ENCODE measurements at places on chromosomes 12 and 14.

DNA sequence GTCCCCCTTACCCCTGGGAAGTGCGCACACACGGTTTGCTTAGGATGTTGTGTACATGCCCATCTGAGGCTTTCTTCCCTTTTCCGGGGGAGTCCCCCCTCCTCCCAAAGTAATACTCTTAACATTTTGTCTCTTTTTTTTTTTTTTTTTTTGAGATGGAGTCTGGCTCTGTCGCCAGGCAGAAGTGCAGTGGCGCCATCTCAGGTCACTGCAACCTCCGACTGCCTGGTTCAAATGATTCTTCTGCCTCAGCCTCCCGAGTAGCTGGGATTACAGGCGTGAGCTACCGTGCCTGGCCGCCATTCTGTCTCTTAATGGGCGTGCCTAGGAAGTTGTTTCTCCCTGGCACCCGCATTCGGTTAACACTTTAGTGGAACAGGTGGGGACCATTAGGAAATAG, 4.5 kb upstream of the GMFB start:
- DNase-seq = no peak

- DNase-seq = no peak
Measured at GRCh38 chr14:101891471-101891870, 72.9 kb upstream of the DYNC1H1 start.

GRCh38 chr12:25788707-25789442, 169.6 kb upstream of the RASSF8 start:
- no peak for DNase-seq

DNA sequence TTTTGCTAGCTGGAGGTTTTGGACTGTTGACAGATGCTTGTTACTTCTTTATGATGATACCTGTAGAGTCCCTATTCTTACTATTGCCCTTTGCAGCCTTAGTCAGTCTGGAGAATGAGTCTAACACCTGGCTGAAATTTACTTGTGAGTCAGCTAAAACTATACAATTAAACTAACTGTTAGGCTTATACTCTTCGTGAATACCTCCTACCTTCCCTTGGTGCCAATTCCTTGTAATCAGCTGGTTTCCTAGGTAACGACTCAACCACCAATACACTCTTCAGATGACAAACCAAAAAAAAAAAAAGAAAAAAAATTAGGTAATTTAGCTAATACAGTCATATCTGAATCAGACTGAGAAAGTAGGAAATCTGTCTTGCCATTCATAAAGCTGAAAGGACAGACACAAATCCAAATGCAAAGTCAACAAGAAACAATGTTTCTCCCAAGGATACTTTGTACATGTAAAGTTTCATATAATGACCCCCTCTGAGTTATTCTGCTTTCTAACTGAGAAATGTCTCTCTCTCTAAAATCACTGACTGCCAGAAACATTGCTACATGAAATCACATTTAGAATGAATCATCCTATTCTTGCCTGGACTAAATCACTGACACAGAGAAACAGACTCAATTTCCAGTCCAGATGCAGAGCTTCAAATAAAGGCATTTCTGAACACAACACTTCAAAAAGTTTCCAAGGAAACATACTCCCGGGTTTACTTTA, 56.5 kb upstream of the CDKL1 start:
- no peak for DNase-seq

DNA sequence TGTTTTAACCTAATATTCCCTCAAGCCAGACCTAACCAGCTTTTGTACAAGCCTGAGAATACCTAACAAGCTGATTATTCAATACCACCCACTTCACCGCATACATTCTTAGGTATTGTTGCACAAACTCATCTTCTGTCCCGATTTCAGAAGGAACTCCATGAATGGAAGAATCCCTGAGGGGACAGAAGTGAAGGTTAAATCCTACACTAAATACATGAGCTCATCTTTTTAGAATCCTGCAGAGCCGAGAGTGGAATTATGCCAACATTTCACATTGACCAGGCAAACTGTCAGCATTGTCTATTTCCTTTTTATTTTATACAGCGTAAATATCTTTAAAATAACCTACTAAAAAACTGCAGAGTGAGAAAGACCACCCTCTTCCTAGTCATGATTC, 140.7 kb upstream of the PRICKLE1 start:
- no peak for DNase-seq
